ENCODE measurements at places on chromosomes 7 and 10.

DNA sequence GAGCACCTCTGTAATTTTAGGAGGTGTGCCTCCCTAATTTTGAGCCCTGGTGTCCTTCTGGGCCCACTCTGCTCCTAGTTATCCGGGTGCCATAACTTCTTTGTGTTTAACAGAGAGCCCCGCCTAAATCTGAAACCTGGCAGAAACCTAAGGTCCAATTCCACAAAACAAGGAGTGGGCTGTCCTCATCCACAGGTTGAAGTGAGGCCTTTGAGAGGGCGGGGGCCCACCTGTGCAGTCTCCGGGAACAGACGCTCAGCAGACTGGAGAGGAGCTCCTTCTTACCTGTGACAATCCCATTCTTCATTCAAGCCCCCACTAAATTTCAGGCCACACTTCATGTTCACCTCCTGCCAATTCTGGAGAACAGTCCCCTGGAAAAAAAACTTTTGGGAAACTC lies 10.9 kb downstream of the TMEM72 start:
- no peak for DNase-seq

GRCh38 chr7:1071731-1072254 lies 16.1 kb upstream of the GPER1 start:
- DNase-seq: no peak

DNA sequence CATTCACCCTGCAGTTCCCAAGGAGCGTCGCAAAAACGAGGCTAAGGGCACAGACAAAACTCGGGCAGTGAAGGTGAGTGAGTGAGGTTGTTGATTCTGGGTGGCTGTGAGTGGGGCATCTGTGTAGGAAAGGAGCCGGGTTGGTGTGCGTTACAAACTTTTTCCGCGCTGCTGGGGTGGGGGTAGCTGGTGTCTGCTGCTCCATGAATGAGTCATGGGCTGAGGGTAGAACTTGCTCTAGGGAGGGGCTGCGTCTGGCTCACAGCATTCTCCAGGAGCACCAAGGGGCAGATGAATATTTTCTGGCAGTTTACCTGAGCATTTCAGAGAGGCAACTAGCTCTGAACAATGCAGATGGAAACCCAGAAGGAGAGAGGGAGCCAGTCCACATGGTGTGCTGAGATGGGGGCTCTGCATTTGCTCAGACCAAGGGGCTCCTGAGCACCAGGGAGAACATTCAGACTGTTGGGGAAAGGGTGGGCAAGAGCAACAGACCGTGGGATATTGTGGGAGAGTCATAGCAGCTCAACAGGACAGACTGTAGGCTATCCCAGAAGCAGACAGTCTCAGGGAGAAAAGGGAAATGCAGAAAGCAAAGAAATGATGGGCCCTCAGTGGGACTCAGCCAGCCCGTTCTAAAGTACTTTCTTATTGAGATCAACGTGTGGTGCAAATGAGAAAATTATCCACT lies 18.8 kb downstream of the NOBOX start:
- DNase-seq: peak; percentile 46

DNA sequence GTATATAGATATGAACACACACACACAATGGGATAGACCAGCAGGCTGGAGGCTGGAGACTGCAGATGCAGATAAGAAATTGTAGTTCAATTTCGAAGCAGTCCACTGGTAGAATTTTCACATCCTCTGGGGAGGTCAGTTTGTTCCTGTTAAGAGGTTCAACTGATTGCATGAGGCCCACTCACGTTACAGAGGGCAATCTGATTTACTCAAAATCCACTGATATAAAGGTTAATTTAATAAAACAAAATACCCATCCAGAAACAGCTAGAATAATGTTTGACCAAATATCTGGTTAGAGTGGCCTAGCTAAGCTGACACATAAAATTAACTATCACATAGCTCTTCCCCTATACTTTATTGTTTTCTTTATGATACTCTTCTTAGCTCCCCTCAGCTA lies 162.9 kb upstream of the SMIM30 start:
- no peak for DNase-seq

DNA sequence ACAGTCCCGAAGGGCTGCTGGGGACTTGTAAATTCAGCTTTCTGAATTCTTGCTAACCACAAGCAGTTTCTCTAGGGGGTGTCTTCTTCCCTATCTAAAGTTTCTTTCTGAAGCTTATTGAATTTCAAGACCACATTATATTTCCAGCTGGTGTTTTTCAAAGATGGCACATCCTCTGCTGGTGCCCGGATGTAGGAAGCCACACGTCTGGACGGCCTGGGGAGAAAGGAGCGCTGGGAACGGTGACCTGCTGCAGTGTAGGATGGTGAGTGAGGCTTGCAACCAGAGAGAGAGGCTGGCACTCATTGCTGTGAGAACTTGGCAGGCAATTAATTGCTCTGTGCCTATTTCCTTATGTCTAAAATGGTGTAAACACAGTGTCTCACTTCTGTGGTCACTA lies 776.4 kb downstream of the TYW1 start:
- no peak for DNase-seq

DNA sequence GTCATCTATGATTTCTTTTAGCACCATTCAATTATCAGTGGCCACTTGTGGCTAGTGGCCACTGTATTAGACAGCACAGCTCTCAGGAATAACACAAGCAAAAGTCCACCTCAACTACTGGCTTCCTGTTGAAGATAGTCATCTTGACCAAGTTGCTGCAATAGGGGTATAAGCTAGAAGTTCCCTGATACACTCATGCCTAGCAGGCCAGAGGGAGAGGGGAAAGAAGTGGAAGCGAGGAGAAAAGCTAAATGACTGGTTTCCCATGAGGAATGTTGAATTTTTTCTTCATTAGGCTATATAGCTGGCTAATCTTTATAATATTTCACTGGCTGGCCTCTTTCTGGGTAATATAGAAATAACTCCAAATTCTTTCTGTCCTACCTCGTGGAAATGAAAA lies 327.5 kb upstream of the MEOX2 start:
- DNase-seq: no peak
